ENCODE measurements at places on chromosomes 16 and 17.

DNA sequence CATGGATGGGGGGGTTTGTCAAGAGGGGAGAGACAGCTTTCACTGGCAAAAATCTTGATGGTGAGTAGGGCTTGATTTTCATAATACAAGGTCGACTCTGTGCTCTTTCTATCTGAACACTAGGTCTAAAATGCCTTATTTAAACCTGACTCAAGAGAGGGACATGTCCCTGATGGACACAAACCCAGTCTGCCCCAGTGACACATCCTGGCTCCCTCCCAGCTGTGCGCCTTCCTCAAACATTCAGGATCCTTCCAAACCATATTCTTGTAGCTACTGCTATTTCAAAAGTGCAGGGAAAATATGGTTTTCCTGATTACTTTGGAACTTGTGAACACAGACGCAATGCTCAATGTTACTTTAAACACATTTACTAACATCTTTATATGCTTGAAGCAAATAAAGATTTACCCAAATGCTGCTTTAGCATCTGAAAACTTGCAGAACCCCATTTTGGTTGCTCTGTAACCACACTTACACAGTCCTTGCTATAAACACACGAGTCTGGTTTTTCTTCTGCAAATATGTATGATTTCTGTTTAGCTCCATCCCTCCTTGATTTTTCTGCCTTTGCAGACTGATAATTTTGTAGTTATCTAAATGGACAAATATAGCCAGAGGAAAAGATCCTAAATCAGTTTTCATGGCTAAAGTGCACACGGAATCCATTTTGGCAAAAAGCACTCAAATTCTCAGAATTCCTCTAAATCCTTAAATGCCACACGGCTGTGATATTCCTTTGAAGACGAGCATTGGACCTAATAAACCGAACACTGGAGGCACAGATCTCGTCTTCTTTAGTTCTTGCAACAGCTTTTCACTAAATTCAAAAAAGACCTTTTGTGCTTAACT lies 499.9 kb upstream of the ZFHX3 start:
- DNase-seq = no peak

DNA sequence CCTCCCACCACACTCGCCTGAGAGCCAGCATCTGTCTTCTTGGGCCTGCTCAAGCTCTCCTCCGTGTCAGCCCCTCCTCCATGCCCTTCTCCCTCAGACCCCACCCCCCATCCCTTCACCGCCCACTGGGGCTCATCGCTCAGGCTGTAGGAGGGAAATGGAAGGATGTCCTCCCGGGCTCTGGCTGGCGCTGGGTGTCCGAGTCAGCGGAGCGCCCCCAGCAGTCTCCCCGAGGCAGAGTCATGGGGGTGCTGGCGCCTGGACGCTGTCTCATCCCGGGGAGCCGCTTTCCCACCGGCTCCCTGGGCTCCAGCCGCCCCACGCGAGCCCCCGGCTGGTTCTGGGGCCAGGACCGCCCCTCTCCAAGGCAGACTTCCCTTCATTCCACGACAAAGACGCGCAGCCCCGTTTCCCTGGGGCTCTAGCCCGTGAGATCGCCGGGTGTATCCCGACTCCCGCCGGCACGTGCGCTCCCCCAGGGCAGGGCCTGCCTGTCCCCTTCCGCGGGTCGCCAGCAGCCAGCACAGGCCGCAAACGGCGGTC lies 428 bp upstream of the ANTKMT start:
- DNase-seq = peak; percentile 86

- DNase-seq = no peak
Observed at GRCh38 chr17:80769936-80770625, 221.6 kb upstream of the CHMP6 start.

DNA sequence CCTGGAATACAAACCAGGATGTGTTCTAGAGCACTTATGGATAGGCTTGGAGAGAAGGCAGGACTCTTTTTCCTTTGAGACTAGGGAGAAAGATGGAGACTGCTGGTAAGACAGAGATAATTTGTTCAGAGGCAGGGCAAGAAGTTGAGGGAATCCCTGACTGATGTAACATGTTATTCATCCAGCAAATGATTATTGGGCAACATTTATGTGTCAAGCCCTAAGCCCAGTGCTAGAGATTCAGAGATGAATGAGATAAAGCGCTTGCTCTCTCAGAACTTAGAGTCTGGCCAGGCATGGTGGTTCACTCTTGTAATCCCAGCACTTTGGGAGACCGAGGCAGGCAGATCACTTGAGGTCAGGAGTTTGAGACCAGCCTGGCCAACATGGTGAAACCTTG lies 47.8 kb upstream of the NUFIP2 start:
- DNase-seq = no peak

DNA sequence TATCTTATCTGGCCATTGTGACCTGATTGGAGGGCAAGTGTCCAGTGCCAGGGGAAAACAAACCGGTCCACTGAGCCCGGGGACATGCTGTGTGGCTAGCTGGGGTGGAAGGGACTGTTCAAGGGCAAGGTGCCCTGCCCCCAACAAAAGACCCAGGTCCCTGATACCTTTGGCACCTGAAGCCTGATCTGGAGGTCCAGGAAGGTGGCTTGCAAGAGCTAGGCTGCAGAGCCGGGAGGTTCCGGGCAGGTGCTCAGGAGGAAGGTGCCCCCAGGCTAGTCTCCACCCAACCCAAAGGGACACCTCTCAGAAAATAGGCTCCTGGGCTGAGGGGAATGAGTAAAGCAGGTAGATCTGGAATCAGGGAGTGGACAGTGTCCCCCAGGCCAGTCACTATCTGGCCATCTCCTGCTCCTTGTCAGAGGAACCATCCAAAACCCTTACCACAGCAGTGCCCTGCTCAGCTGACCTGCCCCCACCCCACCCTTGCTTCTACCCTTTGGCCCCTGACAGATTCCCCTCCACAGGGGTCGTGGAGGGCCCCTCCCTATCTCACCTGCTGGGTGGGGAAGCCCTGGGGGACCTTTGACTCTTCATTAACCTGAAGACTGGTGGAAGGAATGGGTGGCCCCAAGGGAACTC lies 6.2 kb downstream of the NAT9 start:
- DNase-seq = no peak

DNA sequence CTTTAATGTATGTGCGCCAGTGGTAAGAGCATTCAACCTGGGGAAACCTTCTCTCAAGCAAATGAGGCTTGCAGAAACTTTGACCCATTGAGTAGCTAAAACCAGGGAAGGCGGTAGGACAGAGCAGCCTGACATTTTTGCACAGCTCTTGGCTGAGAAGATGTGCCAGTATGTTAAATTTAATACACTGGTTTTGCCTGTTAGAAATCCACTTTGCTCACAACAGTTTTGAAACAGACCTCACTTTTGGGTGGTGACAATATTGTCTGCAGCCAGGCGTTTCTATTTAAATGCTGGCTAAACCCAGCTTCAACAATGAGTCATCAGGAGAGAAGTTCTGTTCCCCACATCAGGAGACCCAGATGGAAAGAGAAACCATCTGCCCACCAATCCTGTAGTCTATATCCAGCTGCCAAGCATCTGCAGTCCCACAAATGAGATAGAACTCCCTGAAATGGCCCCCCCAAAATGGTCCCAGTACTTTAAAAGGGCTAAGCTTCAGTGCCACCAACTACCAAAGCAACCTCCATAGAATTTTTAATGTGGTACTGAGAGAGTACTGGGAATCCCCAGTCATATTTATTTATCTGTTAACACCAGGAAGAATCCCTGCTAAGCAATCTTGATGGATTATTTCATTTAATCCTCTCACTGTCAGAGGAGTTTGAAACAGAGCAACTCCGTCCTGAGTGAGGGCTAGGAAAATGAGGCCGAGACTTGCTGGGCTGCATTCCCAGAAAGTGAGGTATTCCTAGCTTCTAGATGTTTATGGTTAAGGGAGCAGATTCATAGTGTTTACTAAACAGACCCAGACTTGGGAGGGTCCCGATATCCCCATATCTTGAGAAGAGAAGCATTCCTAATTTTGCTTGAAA lies 29.0 kb upstream of the CLEC3A start:
- DNase-seq = no peak

GRCh38 chr16:56691885-56692284 lies 9.6 kb downstream of the MT1X start:
- DNase-seq = no peak

- no peak for DNase-seq
Observed at GRCh38 chr17:45935710-45936509, 41.6 kb downstream of the MAPT start.

DNA sequence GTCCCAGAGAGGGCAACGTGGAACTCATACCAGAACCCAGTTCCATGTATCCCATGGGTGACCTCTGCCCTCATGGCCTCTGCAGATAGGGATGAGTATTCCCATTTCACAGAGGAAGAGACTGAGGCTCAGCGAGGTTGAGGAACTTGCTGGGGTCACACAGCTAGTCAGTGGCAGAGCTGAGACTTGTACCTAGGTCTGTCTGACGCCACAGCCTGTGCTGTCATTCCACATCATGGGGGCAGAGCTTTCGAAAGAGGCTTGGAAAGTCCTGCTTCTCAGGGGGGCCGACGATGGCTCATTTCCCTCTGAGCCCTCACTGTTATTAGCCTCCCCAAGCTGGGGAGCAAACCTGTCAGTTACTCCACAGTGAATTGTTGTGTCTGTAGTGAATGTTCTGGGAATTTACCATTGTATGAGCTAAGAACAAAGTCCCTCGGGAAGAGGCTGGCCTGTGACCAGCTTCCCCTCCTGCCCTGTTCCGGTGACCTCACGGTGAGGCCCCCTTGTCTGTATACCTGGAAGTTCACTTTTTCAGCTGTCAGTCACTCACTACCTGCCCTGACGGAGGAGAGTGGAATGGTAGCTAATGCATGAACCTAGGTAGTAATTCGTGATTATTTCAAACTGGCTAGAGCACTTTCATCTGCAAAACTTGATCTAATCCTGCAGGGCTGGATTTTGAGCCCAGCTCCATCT lies 8.9 kb downstream of the METTL22 start:
- no peak for DNase-seq

DNA sequence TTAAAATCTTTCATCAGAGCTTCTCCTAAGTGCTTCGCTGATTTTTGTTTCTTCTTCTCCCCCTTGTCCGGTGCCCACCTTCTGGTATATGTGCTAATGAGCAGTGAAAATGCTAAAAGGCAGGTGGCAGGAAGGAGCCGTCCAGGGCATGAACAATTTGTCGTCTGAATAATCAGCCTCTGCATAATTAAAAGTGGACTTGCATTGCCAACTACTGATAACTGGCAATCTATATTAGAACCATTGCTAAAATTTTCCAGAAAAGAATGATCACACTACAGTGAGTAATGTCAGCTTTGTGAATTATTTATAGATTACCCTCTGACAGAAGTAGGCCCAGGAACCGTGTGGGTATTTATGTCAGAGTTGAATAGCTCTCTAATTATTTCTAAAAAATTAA lies 28.1 kb downstream of the SERPINF1 start:
- no peak for DNase-seq
